Substantia nigra (tissue), 51 donors: ENCODE measurements at places on chromosomes 12 and 14.

- DNase-seq = no peak
These were observed 16.3 kb downstream of the TESPA1 start for GRCh38 chr12:54968181-54968730.

DNA sequence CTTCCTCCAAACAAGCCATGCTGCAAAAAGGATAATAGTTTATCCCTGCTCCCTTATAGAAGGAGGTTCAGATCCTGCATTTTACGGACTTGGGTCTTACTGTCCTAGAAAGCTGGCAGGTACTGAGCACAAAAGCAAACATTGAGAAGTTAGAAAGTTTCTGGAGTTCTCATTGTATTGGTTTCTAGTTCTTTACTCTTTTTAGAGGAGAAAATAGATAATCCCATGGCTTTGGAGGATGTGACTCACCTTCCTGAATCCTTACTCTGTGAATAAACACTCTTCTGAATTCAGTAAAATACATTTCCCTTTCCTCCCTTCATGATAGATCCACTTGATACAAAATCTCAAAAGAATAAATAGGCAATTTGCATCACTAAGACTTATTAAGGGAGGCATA is 188.9 kb downstream of the NPAS3 start:
- no peak for DNase-seq

DNA sequence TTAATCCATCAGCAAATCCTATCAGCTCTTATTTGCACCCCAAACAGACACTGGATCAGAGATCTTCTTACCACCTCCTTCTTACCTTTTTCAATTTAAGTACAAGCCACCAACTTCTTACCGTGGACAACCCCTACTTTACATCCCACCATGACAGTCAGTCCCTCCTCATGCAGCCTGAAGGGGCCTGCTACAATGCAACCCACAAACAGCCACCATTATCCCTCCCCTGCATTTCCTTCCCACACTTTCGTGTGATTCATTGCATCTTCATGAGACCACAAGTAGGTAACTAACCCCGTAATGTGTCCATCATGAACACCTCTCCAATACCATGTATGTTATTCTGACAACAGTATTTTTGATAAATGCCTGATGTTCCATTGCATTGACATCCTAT is 108.6 kb downstream of the BCL11B start:
- DNase-seq = no peak

DNA sequence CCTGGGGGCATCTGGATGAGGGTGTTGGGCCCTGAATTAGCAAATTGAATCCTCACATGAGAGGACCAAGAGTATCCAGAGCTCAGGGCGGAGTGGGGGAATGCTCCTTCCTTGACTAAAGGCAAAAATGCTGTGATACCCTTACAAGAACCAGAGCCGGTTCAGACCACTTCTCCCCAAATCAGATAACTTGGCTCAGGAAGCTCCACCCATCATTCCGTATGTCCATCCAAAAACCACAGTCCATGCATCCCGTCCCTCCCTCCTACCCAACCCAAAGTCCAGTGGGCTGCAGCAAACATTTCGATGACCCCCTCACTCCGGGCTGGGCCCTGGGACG is 22.4 kb downstream of the DIO3 start:
- no peak for DNase-seq

DNA sequence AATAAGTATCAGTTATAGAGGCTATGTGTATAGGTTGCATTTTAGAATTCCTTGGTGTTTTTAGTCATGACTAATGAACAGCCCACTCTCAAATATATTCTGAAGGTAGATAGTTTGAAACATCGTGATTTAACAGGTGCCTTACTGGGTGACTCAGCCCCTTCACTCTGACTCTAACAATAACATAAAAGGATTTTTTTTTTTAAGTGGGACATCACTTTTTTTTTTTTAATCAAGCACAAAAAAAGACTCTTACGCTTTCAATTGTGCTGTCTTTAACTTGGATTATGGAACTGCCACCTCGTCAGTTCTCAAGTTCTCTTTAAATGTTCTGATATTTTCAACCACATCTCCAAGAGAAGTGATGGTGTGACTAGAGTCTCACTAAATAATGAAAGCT is 46.6 kb downstream of the PPFIA2 start:
- no peak for DNase-seq
